Activated effector memory CD4-positive, alpha-beta T cell treated with anti-CD3 and anti-CD28 coated beads, Interleukin-2, amount 50 U/mL, for 16 hours (primary cell): ENCODE measurements at places on chromosomes 5 and 9.

GRCh38 chr9:127099664-127100063 lies 22.8 kb downstream of the ANGPTL2 start:
- DNase-seq, result no peak

GRCh38 chr5:110371011-110371724 lies 355.3 kb downstream of the TMEM232 start:
- no peak for DNase-seq

DNA sequence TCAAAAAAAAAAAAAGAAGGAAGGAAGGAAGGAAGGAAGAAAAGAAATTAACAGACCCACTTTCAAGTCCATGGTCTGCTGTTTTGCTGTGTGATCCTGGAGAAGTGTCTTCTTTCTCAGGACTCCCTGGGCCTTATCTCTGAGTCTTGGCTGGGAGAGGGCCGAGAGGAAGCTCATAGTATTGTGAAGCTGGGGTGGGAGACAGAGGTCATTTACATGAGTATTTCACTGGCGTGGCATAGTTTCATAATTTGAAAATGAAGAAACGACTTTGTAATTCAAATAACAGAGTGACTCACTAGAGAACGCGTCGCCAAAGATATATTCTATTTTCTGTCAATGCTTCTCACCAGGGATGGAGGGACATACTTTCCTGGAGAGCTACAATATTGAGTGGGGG lies 2.4 kb upstream of the C9orf50 start:
- no peak for DNase-seq

GRCh38 chr9:35774907-35775635 lies 16.3 kb upstream of the NPR2 start:
- DNase-seq, result no peak

- no peak for DNase-seq
Observed at GRCh38 chr5:179118756-179119414, 58.7 kb downstream of the ZNF354C start.

- DNase-seq, result no peak
Observed at GRCh38 chr9:13568841-13569601, 289.5 kb upstream of the MPDZ start.
